ENCODE measurements at places on chromosomes 5 and 9.

GRCh38 chr5:126182971-126183695, 240.1 kb upstream of the GRAMD2B start:
- no peak for DNase-seq

GRCh38 chr5:34620185-34620584, 35.9 kb upstream of the RAI14 start:
- no peak for DNase-seq

DNA sequence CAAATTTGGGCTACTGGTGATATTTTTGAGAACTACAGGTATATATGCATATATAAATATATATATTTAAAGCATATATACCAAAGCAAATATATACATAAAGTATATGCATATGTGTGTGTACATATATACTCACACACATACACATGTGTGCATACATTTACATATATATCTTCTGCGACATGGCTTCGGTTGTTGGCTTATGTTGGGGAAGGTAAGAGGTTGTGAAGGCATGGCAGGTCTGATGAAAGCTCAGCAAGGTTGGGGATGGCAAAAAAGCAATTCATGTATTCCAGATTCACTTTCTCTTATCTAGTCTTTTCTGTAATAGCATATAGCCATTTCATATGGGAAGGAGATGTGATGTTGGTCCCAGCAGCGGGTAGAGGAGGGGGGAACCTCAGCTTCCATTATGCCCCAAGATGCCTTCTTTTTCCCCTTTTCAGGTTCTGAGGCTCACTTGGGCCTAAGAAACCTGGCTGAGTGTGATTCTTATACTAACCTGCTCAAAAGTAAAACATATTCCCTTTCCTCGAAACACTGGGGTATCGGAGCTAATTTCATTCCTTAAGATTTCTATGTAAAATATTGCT, 201.7 kb downstream of the MEF2C start:
- DNase-seq: no peak

DNA sequence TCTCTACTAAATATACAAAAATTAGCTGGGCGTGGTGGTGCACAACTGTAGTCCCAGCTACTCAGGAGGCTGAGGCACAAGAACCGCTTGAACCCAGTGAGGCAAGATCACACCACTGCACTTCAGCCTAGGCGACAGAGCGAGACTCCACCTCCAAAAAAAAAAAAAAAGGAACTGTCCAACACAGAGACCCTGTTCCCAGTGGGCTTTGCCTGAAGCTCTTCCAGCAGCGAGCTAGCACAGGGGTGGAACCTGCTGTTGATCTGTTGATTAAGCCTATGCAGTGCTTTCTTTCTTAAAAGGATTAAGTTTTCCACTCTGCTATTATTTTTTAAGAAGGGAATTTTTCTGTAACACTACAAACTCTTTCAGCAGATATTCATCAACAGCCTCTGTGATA, 171.0 kb upstream of the TUT7 start:
- DNase-seq: no peak

- DNase-seq: peak; percentile 13
Measured at GRCh38 chr9:137255448-137256114, 454 bp downstream of the NELFB start.

GRCh38 chr5:161230221-161230620, 316.3 kb downstream of the GABRB2 start:
- DNase-seq: no peak

GRCh38 chr9:93965830-93966577, 10.8 kb upstream of the BARX1 start:
- DNase-seq: no peak

DNA sequence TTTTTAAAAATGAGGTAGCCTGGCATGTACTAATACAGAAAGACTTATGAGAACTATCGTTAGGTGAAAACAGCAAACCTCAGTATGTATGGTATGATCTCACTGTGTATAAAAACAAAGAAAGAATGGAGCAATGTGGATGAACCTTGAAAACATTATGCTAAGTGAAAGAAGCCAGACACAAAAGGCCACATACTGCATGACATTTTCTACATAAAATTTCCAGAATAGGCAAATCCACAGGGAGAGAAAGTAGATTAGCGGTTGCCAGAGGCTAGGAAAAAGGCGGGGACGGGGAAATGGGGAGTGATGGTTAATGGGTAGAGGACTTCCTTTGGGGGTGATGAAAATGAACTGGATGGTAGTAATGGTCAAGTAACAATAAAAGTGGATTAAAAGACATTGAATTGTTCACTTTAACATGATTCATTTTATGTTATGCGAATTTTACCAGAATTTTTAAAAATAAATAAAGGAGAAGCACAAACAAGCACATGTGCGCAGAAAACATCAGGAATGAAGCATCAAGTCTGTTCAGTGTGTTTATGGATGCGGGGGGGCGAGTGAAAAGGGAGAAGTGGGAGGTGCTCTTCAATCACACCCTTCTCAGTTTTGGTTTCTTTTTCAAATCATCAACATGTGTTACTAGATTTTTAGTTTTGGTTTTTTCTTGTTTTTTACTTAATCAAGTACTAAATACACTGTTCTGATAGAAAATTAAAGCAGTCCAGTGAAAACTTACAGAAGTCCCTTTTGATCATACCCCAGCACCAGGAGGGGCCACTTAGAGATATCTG, 16.3 kb downstream of the ROR2 start:
- DNase-seq: no peak

- DNase-seq: no peak
Measured at GRCh38 chr9:129568560-129569501, 52.1 kb downstream of the C9orf50 start.

- DNase-seq: no peak
Measured at GRCh38 chr5:174177531-174177930, 132.0 kb downstream of the NSG2 start.

DNA sequence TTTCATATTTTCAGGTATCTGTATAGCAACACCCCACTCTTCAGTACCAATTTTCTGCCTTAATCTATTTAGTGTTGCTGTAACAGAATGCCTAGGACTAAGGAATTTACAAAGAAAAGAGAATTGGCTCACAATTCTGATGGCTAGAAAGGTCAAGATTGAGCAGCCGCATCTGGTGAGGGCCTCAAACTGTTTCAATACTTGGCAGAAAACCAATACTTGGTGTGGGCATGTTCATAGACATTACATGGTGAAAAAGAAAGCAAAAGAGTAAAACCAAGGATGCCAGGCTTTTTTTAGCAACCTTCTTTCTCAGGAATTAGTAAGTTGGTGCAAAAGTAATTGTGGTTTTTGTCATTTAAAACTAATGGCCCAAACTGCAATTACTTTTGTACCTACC, 1041.1 kb upstream of the CDH6 start:
- DNase-seq: no peak

DNA sequence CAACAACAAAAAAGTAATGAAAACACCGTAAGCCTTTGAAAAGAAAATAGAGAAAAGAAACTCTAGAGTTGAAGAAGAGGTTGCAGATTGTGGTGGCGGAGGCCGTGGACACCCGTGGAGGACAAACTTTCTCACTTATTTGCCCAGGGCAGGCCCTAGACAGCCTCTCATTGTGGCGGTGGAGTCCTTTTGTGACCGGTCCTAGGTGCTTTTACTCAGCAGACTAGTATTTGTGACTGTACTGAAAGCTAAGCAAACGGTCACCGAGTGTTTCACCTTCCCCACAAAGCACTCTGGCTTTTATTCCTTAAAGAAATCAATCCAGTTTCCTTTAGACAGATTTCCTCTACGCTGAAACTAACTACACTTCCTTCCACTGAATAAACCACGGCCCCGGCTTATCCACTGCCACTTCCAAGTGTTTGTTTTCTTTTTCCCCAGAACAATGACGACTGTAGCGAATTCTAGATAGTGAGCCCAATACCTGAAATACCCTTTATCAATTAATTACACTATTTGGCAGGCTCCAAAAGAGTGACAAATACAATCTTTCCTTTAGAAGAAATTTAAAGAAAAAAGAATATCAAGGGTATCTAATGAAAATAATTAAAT, 210.2 kb upstream of the TARS1 start:
- DNase-seq: no peak

DNA sequence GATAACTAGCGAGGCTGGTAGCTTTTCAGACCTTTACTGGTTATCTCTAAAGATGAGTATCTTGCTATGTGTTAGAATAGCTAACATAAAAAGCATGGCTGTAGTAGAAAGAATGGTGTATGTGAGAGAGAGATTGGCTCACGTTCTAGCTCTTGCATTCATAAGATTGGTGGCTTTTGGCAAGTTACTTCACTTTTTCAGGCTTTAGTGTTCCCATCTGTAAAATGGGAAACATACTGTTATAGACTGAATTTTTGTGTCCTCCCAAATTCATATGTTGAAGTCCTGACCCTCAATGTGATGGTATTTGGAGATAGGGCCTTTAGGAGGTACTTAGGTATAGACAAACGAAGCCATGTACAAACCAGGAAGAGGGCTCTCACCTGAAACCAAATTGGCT, 302.4 kb upstream of the KLF4 start:
- DNase-seq: no peak

DNA sequence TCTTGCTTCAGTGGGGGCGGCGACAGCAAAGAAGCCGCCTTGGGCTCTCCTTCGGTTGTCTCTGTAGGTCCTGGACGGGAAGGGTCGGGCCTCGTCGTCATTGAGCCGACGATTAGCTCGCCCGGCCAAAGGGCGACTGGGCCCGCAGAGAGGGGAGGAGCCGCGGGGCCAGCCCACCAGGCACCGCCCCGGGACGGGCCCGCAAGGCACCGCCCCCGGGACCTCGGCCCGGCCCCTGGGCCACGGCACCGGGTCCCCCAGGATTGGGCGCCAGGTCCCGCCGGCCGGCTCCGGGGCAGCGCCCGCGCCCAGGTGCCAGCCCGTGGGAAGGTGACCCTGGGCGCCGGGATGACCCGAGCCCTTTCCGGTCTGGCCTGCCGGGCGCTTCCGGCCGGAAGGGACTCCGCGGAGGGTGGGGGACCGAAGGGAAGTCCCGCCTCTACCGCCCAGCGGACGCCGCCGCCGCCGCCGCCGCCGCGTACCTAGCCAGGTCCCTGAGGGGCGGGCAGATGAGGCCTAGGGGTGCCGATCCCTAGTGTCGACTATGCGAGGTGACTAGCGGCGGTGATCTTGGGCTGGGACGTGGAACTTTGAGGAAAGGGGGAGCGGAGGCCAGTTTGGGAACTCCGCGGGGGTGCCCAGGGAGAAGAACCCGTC, at the start of the genes GBA2 and RGP1:
GBA2 (minus strand) TSS at position 371 of the 657 bp plus-strand sequence. CDS start 524 bp downstream, outside the sequence.
RGP1 (plus strand) TSS at position 430 of the 657 bp plus-strand sequence. CDS start 469 bp downstream, outside the sequence.
- DNase-seq: peak; percentile 63

DNA sequence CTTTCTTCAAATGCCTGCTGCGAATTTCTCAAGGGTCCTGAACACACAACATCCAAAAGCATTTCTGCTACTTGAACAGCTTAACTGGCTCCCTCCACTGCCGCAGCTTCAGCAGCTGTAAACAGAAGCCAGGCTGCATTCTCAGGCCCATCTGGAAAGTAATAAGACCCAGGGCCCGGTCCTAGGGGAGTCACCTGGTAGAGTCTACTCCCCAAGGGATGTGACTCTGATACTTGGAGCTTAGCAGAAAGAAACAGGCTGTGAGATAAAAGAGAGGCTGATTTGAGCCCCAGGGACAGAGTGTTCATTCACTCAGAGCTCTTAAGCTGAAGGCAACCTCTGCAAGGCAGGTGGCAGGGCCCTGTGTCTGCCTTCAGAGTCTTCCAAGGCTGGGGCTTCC, 356.8 kb downstream of the SPOCK1 start:
- no peak for DNase-seq

- no peak for DNase-seq
Measured at GRCh38 chr5:79845448-79846197, 145.4 kb downstream of the MTX3 start.

DNA sequence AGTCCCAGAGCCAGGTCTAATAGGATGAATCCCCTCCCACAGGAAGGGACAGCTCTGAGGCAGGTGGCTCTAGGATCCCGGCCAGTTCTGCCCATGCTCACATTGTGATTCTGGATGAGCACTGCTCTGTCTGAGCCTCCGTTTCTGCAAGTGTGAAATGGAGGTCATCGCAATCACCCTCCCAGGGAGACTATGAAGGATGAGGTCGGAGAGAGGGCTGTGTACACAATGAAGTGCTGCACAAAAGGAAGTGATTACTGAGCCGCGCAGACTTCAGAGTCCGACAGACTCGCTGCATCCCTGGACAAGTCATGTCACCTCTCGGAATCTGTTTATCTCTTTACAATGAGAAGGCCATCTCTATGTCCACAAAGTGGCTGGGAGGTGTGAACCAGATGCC, 21.7 kb downstream of the LHX6 start:
- DNase-seq: no peak

DNA sequence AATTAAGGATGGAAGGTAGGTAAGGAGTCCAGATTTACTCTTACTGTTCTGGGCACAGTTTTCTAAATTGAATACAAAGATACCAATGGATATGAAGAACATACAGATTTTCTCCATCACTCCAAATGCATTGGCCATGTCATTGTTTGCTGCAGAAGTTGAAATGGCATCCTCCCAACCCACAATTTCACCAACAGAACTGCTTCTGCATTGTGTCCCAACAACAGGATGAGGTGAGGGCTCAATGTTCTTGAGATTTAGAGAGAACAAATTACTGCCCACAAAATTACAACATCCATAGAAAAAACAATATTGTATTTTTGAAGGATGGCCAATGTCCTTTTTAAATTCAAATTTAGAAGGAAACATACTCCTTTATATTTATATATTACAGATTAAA, 88.9 kb downstream of the NUDT12 start:
- no peak for DNase-seq

GRCh38 chr9:121023064-121023463, 27.0 kb downstream of the C5 start:
- DNase-seq: no peak

DNA sequence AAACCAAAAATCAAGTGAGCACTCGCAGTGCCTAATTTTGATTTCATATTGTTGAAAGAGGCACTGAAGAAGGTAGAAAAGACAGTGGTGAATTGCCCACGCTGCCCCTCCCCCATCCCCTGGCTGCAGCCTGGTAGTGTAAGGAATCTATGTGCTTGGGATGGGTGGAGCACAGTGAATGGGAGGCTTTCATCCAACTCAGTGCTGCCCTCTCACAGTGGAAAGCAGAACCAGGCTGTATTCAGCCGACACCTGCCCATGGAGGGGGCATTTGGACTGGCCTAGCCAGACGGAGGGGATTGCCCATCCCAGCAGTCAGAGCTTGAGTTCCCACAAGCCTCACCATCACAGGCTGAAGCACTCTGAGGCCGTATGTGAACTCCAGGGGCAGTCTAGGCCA, 800.4 kb upstream of the DMAC1 start:
- DNase-seq: no peak

- no peak for DNase-seq
Measured at GRCh38 chr5:167764641-167765289, 526.7 kb upstream of the WWC1 start.

GRCh38 chr5:1167728-1168709, 33.4 kb upstream of the SLC6A19 start:
- DNase-seq: peak; percentile 71

DNA sequence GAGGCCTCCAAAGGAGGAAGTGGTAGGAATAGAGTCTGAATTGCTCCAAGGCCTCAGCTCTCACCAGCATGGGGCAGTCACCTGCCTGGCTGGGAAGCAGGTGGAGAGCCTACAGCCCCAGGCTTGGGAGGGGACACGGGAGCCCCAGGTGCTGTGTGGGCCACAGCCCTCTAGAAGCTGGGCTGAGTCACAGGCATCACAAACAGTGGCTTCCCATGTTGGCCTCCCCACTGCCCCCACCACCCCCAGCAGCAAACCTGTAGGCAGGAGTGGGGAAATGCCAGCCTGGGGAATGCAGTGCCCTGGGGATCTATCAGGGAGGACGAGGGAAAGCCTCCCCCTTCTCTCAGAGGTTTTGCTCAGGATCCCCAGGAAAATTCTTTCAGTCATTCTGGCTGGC, 309.6 kb downstream of the SLIT3 start:
- no peak for DNase-seq
